ENCODE measurements at places on chromosomes 1 and 21.
A peak's percentile ranks its signal among the peaks of the same experiment; 100 is the strongest.

DNA sequence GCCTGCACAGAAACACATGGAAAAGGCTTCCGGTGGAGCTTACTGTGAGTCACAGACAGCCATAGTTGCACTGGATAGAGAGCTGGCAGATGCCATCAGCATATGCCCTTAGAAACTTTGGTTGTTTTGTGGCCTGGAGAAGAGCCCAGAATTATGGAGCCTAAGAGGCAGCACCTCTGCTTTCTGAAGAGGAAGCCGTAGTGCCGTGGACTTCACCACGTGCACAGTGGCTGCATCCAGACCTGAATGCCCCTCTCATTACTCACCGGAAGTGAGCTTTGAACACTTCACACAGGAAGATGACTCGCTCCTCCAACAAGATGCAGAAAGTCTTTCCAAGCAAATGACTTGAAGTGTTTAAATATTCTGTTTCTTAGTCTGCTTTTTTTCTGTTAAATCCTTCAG lies 28.4 kb downstream of the JUN start:
- peak; percentile 71 for DNase-seq

DNA sequence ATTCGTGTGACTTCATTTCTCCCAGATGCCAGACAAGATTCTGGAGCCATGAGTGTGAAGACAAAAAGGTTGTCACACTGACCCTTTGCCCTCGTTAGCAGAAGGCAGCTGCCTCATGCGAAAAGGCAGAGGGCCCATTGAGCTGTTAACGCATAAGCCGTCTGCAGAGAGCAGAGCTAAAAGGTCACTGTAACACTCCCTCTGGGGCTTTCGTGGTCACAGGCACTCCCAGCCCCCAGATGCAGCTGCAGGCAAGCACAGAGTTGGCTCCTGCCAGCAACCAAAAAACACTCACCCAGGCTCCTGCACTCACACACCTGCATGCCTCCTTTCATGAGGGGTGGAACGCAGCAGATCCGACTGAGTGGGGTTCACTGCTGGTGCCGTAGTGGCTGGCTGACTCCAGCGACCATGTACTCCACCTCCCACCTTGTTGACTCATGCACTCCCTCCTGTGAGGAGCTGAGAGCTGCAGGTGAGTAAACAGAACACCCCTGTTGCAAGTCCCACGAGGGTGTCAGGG lies 287.5 kb downstream of the SMYD3 start:
- DNase-seq, result no peak

DNA sequence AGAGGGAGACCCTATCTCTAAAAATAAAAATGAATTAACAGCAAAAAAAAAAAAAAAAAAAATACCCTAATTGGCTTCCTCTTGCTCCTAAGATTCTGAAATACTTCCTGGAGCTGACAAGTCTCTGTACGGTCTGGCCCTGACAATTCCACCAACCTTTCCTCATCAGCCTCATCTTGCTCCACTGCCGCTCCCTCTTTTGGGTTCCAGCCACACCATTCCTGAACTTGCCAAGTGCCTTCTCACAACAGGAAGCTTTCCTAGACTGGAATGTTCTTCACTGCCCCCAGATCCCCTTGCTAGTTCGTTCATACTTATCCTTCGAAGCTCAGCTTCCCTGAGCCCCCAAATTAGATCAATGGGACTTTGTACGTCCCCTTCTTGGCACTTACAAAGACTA lies 37.0 kb downstream of the AKNAD1 start:
- DNase-seq, result no peak

DNA sequence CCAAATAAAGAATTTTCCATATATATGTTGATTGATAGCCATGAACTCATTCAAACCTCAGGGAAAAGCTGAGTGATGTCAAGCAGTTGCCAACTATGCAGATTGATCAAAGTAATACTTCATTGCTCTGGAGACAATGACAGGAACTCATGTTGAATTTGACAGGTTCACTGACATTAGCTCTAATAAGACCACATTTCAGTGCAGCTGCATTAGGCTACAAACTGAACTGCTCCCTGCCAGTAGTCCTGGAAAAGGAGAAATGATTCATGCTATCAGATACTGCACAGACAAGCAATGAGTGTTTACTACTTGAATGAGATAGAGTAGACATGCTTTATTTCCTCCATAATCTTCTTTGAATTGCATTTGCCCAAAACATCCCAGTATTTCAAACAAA lies 948.4 kb downstream of the MRPL39 start:
- no peak for DNase-seq

GRCh38 chr1:35768350-35769187 lies 1.2 kb downstream of the CLSPN start:
- DNase-seq, result no peak

DNA sequence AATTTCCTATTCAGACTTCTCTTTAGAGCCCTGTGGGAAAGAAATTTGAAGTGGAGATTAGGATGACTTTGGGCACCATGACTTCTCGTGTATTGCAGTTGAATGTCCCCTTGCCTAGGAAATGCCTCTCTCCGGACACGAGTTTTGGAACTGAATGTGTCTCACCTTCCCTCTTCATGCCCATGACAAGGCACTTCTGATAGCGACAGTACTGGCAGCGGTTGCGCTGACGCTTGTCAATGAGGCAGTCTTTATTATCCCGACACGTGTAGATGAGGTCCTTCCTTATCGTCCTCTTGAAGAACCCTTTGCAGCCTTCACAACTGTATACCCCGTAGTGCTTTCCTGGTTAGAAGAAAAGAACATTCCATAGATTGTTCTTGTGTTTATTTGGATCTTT lies 28.1 kb downstream of the RXRG start:
- DNase-seq, result no peak

DNA sequence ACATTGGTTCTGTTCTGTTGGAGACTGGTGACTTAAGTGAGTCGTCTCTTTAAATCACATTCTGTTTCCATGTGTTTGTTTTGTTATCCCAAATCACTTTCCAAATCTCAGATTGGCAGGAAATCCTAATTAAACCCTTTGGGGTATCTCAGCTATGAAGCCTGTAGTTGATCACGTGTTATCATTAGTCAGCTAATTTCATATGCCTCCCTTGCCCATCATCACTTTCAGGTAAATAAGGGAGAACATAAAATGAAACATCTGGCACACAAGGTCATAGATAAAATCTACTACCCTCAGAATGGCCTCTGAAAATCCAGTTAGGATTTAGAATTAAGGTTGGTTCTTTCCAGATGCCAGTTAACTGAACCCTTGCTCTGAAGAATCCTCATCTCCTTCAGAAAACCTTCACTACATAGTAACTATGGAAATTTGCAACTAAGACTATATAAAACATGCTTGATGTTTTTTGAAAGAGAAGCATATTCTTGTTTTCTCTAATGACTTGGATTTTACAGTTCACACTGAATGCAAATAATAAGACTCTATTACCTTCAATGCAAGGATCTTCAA lies 401.5 kb downstream of the DSCAM start:
- DNase-seq, result no peak

DNA sequence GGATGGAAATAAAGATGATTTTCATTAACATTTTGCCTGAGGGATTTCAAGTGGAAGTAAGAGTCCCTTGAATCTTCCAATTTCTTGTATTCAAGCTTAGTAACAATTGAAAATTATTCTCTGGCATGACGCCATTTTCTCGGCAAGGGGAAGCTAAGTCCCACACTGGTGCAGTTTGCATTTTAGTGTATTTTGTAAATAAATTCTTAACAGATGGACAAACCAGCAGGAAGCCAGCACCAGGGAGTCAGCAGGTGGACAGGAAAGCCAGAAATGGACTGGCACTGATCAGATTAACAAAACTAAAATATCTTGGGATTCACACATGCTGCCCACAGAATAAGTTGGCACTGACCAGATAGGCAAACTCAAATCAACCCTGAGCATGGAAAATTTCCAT lies 311.3 kb downstream of the LRRIQ3 start:
- no peak for DNase-seq

GRCh38 chr21:34950980-34951379 lies 98.1 kb downstream of the RUNX1 start:
- no peak for DNase-seq

DNA sequence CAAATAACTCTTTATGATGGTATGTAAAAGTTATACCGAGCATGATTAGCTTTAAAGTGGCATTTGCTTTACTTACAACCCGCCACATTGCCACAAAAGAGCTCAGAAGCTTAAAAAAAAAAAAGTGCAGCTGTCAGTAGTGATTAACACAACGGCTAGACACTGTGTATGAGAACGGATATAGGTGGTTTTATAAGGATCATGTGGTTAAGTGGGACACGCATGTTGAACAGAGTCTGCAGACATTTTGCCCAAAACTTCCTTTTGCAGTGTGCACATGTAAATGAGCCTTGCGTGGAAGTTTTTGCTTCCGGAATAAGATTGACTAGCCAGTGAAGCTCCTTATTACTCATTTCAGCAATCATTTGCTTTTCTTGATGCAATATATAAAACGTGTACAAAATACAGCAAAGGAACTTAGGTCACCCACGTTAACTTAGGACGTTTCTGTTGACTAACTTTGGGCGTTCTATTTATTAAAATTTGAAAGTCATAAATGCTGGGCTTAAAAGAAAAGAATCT lies 58.7 kb upstream of the RGS1 start:
- DNase-seq, result peak; percentile 34

GRCh38 chr21:44353191-44353970 lies at the start of gene TRPM2:
Gene TRPM2, plus strand, starts transcription at chr21:44353621. Its CDS starts 80 bp downstream, at chr21:44353701.
- DNase-seq, result peak; percentile 37

GRCh38 chr1:32754317-32755097 lies 51.9 kb upstream of the SYNC start:
- DNase-seq, result peak; percentile 38

GRCh38 chr1:85278853-85279314 lies 2.5 kb upstream of the BCL10 start:
- DNase-seq, result peak; percentile 31

- DNase-seq, result no peak
These were observed 16.2 kb upstream of the TSNAX start for GRCh38 chr1:231512147-231512698.

GRCh38 chr21:44352253-44352860 lies 1.1 kb upstream of the TRPM2 start:
- no peak for DNase-seq
